ENCODE measurements at places on chromosomes 4 and X.

DNA sequence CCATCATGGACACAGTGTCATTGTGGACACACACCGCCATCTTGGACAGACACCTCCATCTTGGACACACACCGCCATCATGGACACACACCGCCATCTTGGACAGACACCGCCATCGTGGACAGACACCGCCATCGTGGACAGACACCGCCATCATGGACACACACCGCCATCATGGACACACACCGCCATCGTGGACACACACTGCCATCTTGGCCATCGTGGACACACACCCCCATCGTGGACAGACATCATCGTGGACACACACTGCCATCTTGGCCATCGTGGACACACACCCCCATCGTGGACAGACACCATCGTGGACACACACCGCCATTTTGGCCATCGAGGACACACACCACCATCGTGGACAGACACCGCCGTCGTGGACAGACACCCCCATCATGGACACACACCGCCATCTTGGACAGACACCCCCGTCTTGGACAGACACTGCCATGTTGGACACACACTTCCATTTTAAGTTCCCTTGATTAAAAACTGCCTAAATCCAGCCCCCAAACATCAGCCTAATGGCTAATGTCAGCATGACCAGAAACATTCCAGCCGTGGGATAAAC, 9.1 kb downstream of the ASMTL start:
- DNase-seq, result no peak

DNA sequence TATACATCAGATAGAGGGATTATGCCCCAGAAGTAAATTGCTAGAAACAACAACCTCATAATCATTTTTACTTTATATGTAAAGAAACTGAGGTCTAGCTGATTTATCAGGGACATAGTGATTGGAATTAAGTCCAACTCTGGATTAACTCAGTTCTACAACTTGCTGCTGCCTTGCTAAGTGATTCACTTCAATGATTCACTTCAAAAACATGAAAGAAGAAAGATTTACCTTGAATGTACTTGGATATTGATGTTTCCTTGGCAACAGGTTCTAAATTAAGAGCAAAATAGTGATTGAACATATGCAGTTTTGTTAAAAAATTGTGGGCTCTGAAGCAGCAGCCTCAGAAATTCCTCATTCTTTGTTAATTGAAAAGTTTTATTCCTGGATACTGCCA, 99.8 kb upstream of the H2AZ1 start:
- no peak for DNase-seq

DNA sequence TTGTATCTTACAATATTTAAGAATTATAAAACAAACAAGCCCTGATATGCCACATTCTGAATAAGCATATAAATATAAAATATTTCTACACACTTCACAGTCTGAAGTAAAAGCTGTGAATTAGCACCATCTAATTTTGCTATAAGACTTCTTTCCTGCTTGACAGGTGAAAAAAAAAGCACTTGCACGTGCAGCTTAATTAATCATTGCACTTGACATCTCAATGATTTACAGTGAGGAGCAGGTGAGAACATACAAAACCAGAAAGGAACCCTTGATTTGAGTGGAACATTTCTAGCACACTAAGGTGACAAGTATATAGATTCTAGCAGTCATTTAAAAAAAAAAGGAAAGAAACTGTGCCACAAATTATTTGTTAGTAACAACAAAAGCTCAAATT, 47.9 kb downstream of the CHIC2 start:
- DNase-seq, result no peak

GRCh38 chrX:1086444-1087409, 125.7 kb downstream of the CRLF2 start:
- DNase-seq, result no peak

DNA sequence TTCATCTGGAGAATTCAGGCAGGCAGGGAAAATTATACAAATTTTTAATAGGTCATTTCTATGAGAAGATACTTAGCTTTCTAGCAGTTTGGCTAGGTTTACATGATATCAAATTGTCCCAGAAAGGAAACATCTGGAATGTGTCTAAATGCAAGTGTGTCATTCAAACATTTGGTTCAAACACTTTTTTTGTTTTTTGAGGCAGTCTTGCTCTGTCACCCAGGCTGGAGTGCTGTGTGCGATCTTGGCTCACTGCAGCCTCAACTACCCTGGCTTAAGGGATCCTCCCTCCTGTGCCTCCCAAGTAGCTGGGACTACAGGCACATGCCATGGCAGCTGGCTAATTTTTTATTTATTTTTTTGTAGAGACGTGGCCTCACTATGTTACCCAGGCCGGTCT, 31.6 kb downstream of the SPARCL1 start:
- no peak for DNase-seq

DNA sequence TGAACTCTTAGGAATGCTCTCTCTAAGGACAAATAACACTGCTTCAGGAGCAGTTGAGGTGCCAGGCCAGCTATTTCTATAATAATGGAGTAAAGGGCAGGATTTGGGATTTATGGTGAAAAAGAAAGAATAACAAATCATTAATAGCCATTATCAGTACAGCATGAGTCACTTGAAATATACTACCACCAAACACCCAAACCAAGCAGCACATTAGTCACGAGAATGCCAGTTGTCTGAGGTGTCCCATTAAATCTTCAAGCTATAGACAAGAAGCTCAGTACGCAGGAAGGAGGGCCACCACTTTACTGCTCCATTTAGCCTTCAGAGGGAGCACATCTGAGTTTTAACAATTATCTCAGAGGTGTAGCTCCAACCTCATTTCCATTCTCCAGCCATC, 106.8 kb upstream of the MAGEA10 start:
- DNase-seq, result no peak

- no peak for DNase-seq
These were observed 1709.0 kb downstream of the PCDH7 start for GRCh38 chr4:32429151-32429550.

DNA sequence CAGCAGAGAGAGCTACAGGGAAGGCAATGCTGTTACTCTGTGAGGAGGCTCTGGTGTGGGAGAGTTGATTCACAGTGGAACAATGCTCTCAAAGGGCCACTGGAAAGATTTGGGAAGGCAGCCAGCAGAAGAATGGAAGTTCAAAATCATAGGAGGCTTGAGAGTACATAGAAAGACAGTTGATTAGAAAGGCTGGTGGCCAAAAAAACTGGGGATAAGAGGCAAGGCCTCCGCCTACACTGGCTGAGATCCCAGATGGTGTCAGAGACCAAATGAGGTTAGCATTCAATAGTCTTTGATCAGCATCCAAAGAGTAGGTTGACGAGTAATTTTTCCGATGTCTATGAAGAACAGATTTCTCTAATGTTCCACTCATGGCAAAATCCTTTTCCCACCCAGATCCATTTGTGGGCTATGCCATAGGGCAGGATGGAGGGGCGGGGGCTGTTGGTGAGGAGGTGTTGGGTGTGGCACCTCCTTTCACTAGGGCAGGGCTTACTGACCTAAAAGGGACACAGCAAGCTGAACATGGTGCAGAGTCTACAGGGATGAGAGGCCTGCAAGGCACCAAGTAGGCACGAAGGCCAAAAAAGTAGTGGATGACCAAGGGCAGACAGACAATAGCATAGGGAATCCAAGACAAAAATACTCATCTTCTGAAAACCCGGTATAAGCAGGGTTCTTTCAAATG, 15.1 kb downstream of the TEC start:
- DNase-seq, result no peak

- DNase-seq, result no peak
These were observed 536.2 kb upstream of the KLHL4 start for GRCh38 chrX:86981326-86981879.

GRCh38 chrX:64150775-64151174, 54.7 kb downstream of the AMER1 start:
- no peak for DNase-seq

- no peak for DNase-seq
These were observed 216.4 kb downstream of the CHIC2 start for GRCh38 chr4:53847965-53848364.
